Cerebellum (tissue), 4 donors: ENCODE measurements at places on chromosomes 1 and 21. TPM values are rescaled to one million over a fixed set of nuclear protein-coding genes. Genes with fewer than 3 reads are reported as not detected.

FMO1 gene
- 2.7 TPM for total RNA-seq

COL9A2 gene
- 8.3 TPM for total RNA-seq

DNA sequence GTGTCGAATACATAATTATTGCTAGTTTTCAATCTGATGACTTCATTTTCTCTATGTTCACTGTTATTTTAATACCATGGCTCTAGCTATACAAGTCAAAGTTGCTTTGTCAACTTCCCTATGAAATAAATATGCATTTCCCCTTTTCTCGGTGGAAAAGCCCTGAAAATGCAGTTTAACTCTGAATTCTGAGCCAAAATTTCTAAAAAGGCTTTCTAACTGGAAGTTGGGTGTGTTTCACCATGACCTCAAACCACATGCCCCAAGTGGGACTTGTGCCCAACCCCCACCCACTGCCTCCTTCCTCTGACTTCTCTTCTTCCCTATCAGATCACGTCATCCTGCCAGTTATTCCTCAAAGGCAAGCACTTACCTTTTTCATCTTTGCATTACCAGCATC lies 8.9 kb downstream of the MKNK1 start:
- no peak for DNase-seq

DNA sequence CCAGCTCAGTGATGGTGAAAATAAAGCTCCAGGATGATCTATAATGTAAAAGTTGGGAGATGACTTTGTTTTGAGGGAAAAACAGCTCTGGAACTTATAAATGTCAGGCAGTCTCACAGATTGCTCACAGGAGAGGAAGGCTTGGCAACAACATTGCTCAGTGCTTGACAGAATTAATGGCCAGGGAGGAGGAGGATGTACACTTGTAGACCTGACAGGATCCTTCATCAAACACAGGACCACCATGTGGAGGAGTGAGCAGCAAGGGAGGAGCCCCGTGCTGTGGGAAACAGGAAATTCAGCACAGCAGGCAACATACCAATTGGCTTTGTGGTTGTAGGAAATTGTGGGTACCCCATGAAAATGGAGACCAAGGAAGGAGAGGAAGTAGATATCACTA lies 291.8 kb upstream of the CAMK1G start:
- DNase-seq = no peak

DNA sequence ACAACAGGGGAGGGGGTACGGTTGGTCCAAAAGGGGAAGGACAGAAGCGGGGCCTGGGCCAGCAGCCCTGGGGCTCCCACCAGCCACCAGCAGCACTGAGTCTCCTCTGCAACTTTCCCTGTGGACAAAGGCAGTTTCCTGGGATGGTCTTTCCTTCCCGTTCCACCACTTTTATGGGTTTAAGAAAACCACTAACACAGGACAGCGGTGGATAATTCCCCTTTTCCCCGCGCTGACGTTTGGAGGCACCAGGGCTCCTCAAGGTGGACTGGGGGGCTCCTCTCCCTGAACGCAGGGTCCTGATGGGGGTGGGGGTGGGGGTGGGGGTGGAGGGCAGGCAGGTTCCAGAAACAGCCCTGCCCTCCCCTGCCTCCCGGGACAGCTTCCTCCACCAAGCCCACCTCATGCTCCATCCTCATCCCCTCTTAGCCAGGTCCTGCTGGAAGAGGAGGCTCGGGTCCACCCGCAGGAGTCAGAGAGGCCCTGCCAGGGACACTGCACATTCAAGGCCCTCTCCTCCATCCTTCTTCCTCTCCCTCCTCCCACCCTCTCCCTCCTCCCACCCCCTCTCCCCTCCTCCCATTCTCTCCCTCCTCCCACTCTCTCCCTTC lies 4.8 kb upstream of the COL6A1 start:
- no peak for DNase-seq

DNA sequence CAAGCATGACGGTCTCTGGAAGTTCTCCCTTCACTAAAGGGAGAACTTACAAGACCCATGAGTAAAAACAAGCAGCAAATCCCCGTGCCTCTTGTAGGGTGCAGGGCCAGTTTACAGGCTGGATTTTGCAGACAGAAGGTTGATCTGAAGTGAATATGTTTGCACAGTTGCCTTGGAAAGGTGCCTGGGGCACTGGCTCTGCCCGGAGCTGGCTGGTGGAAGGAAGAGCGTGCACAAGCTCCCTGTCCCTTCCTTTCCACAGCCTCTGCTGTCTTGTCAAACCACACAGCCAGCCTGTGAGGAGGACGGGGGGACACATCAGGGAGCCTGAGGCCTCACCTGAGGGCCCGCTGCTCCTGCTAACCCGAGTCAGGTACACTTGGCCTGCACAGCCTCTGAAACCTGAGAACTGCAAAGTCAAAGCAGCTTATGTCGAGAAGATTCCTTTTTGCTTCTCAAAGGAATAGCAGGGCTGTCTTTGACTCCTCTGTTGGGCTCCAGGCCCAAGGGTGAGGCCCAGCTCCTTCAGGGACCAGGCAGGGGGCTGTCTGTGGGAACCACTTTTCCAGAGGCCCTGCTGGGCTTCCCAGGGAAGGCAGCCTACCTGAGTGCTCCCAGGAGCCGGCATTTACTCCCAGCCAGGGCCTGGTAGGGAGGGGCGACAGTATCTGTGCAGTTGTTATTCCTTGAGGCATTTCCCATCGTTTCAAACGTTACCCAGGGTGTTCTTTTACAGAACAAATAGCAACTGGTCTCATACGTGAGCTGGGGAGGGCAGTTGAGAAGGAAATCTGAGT lies 251.5 kb downstream of the SIPA1L2 start:
- peak; percentile 9 for DNase-seq

DNA sequence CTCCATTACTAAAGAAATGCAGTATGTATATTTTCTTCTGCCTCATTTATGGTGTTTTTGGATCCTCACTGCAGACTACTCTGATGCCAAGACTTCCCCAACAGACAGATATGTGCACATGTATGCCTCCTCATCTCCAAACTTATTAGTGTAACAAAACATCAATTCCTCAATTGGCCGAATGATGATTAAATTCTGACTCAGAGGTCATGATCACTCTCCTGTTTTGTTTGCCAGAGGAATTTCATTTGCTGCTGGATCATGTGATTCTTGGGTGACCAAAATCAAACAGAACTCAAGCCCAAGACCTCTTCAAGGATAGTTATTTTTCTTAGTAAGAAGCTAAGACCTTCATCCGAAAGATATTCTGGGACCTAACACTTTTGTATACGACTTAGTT lies 227.6 kb downstream of the LMO4 start:
- DNase-seq = no peak

DNA sequence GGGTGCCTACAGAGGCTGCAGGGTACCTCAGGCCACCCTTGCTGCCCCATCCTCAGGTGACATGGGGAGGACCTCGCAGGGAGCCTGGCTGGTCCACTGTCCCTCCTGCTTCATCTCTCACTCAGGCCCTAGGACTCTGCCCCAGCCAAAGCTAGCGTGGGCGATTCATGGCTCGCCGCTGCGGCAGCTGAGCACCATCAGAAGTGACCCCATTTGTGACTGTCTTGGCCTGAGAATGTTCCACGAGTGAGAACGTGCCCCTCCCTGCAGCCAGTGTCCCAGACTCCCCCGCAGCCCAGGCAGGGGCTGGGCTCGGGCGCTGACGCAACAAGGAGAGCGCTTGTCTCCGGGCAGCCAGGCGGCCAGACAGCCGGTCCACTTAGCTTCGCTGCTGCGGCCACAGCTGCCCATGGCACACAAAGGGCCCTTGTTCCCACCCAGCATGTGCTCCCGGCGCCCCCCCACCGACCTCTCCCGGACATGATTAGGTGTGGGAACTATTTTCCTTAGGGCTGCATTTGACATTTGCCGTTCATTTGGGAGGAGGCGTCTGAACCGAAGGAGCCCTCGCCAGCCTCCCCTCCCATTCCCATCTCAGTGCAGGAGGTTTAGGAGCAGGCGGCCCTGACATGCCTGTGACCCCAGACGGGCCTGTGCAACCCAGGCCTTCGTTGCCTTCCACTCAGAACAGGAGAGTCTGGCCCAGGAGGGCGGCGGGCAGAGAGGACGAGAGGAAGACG lies 19.3 kb upstream of the POFUT2 start:
- peak; percentile 70 for DNase-seq

DNA sequence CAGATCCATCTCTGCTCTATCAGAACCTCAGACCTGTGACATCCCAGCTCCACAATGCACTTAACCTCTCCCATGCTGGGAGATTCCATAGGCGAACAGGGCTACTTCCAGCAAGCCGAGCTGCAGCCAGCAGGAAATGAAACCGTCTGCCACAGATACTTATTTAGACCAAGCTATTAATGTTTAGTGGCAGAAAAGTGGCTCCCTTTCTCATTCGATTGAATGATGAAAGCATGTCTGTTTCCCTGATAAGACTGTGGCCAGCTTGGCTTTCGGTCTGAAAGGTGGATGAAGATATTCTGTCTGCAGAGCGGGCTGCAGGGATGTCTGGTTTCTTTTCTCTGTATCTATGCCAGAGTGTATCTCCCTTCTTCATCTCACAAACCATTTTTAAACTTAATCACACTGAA lies 146.4 kb downstream of the GREM2 start:
- DNase-seq = peak; percentile 3

DNA sequence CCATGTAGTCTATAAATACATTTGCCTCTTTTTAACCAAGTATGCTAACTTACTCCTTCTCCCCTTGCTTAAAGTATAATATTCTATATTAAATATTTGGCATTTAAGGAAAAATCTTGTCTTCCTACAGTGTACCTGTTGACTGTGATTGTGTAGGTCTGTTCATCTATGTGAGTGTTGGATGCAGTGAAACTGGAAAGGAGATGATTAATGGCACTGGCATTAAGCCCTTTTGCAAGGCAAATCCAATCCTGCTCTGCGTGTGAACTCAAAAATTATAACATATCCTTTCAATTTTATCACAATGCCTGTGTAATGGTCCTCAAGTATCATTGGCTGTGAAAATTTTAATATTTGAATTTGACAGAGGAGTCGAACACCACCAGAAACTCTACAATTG lies 565.0 kb downstream of the KCNT2 start:
- DNase-seq = no peak

DNA sequence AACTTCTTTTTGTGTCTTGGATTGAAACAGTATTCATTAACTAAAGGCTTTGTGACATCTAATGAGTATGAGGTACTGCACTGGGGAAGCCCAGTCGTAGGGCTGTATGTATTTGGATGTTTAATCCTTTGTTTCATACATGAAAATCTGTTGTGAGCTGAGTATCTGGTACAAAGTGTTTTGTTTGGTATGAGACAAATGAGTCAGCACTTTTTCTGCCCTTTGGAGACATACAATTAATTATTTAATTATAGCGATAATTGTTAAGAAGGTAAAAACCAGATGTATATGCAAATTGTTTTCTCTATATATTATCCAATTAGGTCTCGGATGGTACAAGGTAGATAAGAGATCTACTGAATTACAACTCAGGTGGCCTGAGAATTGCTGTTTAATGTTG lies 36.3 kb downstream of the MARK1 start:
- no peak for DNase-seq

- no peak for DNase-seq
These were observed 25.7 kb downstream of the ZBTB18 start for GRCh38 chr1:244076740-244077139.

DNA sequence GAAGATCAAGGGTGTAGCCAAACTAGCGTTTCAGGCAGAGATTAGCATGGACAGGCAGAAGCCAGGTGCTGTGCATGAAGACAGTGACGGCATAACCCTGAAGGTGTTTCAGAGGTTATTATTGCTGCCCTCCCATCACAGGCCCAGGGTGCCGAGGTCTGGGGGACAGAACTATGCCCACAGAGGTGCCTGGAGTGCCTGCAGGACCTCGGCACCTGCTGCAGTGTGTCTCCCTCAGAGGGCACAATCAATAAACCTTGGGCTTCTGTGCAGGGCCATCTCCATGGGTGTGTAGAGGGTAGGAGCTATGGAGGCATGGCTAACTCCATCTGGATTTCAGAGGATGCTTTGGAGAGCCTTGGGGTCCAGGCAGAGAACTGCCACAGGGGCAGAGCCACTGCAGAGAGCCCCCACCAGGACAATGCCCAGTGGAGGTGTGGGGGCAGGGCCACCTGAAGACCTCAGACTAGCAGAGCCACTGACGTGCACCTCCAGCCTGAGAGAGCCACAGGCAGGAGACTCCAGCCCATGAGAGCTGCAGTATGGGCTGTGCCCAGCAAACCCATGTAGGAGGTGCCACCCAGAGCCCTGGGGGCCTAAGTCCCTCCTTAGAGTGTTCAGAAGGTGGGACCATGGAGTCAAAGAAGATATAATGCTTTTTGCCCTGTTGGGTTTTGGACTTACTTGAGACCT lies 5.7 kb upstream of the ABCG1 start:
- DNase-seq = no peak

GRCh38 chr1:39828734-39829133 lies 40.1 kb upstream of the BMP8B start:
- DNase-seq = no peak
